ENCODE measurements at places on chromosomes 5 and 9. TPM values are rescaled to one million over a fixed set of nuclear protein-coding genes. Genes with fewer than 3 reads are reported as not detected.

The OLFML2A gene
- 13.1 TPM for total RNA-seq

The ANKRD34B gene
- not detected for total RNA-seq

The CRHBP gene
- 2.0 TPM for total RNA-seq

The ATP10B gene
- total RNA-seq = 25.1 TPM

The LCP2 gene
- 21.7 TPM for total RNA-seq

The DMGDH gene
- 3.8 TPM for total RNA-seq

The NOXA1 gene
- 12.5 TPM for total RNA-seq

DNA sequence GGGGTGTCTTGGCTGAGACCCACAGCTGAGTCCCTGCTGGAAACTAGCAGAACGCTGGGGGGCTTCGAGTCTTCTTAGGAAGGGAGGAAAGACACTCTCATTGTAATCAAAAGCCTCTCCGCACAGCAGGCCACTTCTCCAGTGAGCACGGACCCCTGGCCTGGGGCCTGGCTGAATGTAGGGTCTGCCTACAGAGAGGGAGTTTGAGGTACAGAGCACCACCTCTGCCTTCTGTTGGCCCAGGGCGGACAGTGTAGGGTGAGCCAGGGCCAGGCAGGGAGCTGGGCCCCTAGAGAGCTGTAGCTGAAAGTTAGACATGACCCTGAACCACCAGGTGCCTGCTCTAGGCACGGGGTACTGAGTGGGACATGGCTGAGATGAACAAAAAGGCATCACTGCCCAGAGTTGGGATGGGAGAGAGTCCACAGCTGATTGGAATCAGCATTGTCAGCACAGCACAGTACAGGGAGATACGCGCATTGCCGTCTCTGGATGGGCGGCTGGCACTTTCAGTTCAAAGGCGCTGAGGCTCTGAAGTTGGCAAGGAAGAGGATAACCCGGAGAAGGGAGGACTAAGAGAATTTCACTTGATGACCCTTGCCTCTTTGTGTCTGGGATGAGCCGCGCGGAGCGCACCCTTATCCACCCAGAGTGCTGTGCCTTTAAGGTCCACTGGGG lies 363 bp upstream of the SLC25A48 start:
- no peak for DNase-seq

DNA sequence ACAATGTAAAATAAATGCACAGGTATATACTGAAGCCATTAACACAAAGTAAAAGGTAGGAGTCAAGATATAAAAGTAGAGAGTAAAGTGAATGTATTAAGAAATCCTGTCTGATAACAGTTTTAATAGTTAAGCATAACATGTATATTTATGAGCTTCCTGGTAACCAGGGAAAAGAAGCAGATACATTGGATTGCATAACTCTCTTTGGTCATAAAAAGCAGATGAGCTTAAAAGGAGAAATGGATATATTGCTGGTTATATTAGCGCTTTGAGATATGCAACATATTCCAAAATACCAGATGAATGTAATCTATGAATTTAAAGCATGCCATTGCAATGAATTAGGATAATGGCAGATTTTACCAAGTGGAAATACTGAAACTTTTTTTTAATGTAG lies 6.2 kb upstream of the TNFSF8 start:
- no peak for DNase-seq

GRCh38 chr5:93665648-93666047 lies 75.8 kb downstream of the POU5F2 start:
- DNase-seq = no peak

GRCh38 chr5:145484158-145484557 lies 351.0 kb downstream of the PRELID2 start:
- DNase-seq = no peak

- no peak for DNase-seq
Observed at GRCh38 chr9:133165452-133165730, 1.7 kb upstream of the GBGT1 start.

GRCh38 chr9:134723037-134723436 lies 81.4 kb downstream of the COL5A1 start:
- no peak for DNase-seq
